ENCODE measurements at places on chromosomes 7 and 10.
A peak's percentile ranks its signal among the peaks of the same experiment; 100 is the strongest.

DNA sequence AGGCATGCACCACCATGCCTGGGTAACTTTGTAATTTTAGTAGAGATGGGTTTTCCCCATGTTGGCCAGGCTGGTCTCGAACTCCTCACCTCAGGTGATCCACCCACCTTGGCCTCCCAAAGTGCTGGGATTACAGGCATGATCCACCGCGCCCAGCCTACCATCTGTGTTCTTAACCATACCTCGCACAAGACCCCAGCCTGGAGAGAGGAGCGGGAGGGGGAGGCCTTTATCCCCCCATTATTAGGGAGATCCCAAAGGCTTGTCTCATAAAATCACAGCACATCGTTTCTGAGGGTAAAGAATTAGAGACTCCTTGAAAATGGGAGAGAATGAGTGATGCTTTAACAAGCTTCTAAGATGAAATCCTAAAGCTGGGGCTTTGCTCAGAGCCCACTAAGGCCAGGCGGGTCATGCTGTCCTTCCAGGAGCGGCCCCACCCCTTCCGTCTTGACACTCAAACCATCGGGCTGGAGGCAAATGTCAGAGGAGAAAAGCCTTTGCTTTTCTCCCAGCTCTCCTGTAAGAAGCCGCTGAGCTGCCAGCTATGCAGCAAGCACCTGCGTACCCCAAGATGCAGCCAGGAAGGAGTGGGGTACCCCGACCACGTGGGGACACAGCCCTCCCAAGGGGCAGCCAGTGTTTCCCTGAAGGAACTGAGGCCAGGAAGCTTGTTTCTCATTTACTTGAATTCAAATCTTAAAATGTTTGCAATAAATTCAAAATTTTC, 339.7 kb downstream of the PTPRN2 start:
- no peak for DNase-seq

- no peak for DNase-seq
Observed at GRCh38 chr10:19772972-19773371, 43.3 kb upstream of the PLXDC2 start.

GRCh38 chr7:104973909-104974415, 40.0 kb upstream of the KMT2E start:
- no peak for DNase-seq

DNA sequence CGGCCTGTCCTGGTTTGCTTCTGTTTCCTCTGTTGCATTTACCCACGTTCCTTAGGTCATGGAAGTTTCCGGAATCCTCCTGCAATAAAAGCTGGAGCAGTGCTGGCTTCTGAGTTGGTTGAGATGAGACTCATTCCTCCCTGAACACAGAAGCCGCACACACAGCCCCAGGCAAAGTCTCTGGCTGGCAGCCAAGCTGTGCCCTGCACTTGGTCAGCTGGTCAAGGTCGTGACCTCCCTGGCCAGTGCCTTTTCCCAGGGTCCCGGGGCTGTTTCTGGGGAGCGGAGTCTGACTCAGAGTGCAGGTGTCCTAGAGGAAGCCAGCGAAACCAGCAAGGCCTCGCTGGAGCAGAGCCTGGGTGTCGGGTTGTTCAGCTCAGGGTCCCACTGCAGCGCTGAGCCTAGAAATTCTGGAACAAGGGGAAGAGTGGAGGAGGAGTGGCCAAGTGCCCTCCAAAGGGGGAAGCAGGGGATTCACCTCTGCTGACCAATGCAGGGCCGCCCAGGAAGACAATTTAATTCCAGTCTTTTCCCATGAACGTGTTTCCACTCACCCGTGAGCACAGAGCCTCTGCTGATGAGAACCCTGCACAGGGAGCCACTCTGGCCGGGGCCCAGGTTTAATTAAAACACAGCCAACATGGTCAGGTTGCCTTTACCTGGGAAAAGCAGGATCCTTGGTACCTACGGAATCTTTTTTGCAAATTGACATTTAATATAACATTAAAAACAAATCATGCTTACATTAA, 245.5 kb upstream of the PPP2R2D start:
- no peak for DNase-seq

- DNase-seq, result no peak
Observed at GRCh38 chr10:72001033-72001395, 36.8 kb downstream of the CHST3 start.

- no peak for DNase-seq
Observed at GRCh38 chr7:3955026-3955425, 654.0 kb downstream of the SDK1 start.

DNA sequence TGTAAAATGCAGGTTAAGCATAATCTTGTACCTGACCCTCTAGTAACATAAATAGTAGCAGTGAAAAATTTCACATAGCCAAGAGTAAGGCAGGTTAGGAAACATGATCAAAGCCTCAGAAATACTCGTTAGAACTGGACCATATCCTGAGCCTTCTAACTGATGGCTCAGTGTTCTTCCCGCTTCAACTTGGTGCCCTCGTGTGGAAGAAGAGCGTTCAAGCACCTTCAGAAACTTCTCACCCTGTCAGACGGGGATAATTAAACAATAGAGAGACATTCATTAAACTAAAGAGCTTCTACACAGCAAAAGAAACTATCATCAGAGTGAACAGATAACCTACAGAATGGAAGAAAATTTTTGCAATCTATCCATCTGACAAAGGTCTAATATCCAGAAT, 124.5 kb downstream of the MYOF start:
- no peak for DNase-seq

- no peak for DNase-seq
Observed at GRCh38 chr7:36191292-36191920, 38.4 kb downstream of the EEPD1 start.

DNA sequence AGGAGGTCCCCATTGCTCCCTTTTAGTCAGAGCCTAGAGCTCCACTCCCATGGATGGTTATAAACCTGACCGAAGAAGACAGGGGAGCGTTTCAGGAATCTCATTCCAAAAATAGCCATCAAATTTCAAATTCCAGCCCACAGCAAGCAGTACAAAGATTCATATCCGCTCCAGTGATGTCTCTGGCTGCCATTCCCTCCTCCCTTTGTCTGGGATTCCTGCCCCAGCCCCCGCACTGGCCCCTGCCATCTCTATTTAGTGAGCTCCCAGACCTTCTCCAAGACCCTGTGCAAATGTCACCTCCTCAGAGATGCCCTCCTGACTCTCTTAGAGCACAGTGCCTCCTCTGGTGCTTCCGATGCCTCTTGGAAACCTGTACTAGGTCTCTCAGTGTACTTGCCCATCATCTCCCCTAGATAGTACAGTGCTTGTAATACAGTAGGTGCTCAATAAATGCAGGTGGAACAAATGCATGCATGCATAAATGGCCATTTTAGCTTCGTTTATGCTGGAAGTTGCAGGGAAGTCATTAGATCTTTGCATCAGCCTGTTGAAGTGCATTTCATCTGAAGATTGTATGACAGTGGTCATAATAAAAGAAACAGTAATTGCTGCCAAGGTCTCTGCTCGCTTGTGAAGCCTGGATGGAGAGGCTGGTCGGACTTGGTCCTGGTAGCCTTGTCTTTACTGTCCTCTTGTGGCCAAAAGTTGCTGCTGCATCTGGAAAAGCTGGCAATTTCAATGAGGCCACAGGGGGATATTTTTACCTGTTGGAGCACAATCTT, 32.0 kb upstream of the HABP2 start:
- DNase-seq, result peak; percentile 50

DNA sequence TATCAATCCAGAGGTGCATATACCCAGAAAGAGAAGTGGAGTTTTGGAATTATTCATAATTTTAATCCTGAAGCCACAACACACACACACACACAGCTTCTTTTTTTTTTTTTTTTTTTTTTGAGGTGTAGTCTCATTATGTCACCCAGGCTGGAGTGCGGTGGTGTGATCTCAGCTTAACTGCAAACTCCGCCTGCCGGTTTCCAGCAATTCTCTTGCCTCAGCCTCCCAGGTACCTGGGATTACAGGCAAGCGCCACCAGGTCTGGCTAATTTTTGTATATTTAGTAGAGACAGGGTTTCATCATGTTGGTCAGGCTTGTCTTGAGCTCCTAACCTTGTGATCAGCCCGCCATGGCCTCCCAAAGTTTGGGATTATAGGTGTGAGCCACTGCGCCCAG, 35.4 kb downstream of the TET1 start:
- DNase-seq, result no peak

GRCh38 chr10:44774676-44775401, 136.3 kb upstream of the TMEM72 start:
- DNase-seq, result no peak

GRCh38 chr10:80709866-80710265, 172.2 kb downstream of the SH2D4B start:
- peak; percentile 0 for DNase-seq

- no peak for DNase-seq
Observed at GRCh38 chr7:143514995-143515735, 37.5 kb downstream of the TAS2R41 start.

DNA sequence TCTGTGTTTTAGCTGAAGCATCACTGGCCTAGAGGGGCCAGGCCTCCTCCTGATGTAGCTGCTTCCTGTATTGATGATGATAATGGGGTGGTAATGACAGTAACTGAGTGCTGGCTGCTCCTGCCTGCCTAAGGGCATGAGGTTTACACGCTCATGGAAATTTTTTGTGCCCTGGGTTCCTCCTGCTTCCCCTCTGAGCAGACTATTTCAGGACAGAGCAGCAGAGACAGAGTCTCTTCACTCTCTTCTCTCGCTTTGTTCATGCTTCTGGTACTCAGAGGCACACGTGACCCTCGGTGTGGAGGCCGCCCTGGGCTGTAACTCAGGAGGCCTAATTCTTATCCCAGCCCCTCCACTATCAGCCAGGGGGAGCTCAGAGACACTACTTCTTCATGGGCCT, 27.9 kb downstream of the LRRC20 start:
- no peak for DNase-seq

GRCh38 chr7:100443096-100443840, 7.0 kb upstream of the PPP1R35 start:
- DNase-seq, result no peak

DNA sequence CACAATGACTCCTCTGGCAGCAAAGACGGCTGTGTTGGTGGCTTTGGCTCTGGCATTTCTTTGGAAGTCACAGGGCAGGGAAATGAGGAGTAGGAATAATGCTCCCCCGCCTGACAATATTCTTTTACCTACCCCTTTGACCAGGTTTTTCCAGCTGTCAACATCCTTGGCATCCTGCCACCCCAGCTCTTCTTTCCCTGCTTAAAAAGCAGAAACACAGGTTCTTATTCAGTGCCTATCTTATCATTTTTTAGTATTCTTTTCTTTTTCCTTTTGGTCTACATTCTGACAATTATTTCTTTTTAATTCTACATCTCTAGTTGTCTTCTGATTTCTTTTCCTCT, 97.7 kb downstream of the CREB5 start:
- no peak for DNase-seq

DNA sequence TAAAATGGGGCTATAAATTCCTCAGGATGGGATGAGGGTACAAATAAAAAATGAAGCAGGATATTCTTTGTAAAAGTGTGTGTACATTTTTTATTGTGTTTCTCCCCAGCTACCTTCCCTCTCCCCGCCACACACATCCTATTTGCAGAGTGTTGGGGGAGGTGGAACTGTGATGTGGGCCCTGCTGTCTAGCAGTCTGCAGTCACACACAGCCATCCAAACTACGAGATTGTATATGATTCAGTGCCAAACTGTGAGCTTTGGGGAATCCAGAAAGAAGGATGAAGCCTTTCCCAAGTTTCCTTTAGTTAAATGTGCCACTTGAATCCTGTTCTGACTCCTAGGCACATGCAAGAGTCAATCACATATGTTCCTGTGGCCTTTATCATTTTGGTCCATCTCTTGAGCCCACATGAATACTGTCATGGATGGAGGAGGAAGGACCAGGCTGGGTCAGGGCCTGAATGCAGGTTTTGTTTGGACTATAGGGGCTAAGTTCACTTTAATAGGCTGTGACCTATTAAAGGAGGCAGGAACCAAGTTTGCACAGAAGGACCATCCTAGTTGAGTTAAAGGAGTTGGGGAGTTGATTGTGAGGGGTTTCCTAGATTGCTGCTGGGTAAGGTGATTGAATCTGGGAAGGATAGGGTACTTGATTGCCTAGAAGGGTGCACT, 1.1 kb upstream of the SEMA4G start:
- no peak for DNase-seq

- DNase-seq, result no peak
Observed at GRCh38 chr7:123811056-123811455, 33.9 kb upstream of the HYAL4 start.

DNA sequence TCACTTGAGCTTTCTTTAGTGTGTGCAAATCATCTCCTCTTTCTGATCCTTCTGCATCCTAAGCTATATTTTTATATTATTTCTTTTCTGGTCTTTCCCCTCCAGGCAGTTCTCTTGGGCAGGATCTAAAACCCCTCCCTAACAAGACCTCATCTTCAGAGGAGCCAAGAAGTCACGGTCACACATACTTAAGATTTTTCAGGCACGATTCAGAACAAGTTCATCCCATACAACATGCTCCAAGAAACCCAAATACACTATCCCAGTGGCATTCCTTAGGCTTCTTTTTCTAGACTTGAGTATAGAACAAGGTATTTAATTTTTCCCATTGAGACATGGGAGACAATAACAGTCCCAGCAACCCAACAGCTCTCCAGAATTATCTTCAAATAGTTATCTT, 1251.5 kb downstream of the DNAJB9 start:
- DNase-seq, result no peak

GRCh38 chr10:87575851-87576250, 71.2 kb downstream of the MINPP1 start:
- no peak for DNase-seq

- DNase-seq, result no peak
Observed at GRCh38 chr7:6171532-6172223, 100.7 kb downstream of the CYTH3 start.

DNA sequence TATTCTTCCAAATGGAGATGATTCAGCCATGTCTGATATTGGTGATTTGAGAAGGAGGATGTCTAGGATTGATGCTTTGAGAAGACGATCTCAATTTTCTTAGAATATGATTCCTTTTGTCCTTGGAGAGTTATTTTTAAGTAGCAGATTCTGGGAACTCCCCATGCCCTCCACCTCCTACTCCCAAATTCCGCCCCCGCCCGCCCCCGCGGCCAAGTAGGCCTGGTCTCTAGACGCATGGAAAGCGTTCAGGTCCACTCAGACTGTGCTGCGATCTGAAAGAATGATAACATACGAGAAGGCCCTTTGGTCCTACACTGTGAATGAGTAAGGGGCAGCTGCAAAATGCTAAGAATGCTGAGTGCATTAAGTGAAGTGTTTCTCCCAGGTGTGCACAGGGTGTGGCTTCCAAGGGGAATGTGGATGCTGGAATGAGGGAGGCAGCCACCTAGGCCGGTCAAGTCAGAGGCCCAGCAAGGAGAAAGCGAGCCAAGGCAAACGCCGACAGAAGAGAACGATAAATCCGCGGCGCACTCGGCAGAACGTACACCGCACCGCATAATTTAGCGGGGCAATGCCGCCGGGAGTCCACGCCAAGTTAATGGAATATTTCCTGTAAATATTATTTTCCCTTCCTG, 142.3 kb downstream of the PRPF18 start:
- DNase-seq, result no peak

DNA sequence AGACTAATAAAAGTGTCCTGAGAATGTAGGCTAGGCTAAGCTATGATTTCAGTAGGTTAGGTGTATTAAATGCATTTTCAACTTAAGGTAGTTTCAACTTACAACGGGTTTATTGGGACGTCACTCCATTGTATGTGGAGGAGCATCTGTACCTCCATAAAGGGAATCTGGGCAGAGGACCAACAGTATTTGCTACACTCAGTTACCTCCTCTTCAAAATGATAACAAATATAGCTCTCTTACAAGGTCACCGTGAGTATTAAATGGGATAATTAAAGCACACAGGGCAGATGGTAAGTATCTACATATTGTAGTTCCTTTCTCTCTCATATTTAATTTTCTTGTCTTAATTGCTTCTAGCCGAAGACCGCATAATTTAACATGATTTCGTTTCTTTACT, 59.0 kb upstream of the FGL2 start:
- DNase-seq, result no peak

Data from activated CD8-positive, alpha-beta memory T cell treated with anti-CD3 and anti-CD28 coated beads, Interleukin-2, amount 10 ng/mL, durations not matched to agents 7 days and 5 days (primary cell).